ENCODE measurements at places on chromosomes 1 and 21. TPM values are rescaled to one million over a fixed set of nuclear protein-coding genes. Genes with fewer than 3 reads are reported as not detected.
A peak's percentile ranks its signal among the peaks of the same experiment; 100 is the strongest.

The FLG2 gene
- total RNA-seq = 2,165 TPM

The LAMC2 gene
- 29.6 TPM for total RNA-seq

The PDC gene
- total RNA-seq = not detected

The NEXN gene
- total RNA-seq = 0.84 TPM

The LCE1D gene
- 130 TPM for total RNA-seq

DNA sequence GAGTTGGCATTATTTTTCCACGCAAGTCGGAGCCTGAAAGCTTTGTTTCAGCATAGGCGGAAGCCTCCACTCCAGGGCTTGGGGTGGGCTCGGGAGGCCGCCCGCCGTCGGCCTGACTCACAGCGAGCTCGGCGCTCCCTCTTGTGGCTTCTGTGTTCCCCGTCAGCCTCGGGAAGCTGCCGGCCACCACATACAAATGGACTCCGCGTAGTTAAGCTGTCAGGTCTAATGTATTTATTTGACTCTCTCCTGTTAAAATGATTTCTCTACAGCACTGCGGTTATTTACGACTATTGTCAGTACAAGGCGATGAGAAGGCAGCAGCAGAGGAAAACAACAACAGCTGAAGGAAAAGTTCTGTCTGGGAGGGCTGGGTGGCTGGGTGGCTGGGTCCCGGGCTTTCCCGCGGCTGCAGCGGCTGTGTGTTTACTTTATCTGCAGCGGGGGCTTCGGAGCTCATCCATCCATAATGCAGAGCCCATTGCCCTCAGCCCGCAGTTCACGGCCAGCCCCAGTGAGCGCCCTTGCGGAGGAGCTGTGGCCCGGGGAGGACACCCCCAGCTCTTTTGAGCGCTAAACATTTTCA, 375.7 kb upstream of the CAMK1G start:
- peak; percentile 23 for DNase-seq

GRCh38 chr1:67468066-67468718, 38.0 kb upstream of the SERBP1 start:
- DNase-seq = peak; percentile 28

DNA sequence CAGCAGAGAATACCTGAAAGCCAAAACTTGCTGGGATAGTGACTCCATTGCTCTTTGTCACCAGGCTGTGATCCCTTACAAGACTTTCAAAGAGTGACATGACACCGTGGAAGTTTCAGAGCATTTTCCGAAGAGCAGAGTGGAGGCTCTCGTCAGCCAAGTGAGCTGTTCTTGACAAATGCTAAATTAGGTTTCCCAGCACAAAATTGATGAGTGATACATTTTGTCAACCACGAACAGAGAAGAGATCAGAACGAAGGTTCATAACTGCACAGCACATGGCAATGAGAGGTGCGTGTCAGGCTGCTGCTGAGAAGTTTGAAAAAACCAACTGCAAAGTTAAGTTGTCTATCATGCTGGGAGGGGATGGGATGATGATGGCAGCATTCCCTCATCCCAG, 184.4 kb upstream of the C1orf174 start:
- DNase-seq = no peak

DNA sequence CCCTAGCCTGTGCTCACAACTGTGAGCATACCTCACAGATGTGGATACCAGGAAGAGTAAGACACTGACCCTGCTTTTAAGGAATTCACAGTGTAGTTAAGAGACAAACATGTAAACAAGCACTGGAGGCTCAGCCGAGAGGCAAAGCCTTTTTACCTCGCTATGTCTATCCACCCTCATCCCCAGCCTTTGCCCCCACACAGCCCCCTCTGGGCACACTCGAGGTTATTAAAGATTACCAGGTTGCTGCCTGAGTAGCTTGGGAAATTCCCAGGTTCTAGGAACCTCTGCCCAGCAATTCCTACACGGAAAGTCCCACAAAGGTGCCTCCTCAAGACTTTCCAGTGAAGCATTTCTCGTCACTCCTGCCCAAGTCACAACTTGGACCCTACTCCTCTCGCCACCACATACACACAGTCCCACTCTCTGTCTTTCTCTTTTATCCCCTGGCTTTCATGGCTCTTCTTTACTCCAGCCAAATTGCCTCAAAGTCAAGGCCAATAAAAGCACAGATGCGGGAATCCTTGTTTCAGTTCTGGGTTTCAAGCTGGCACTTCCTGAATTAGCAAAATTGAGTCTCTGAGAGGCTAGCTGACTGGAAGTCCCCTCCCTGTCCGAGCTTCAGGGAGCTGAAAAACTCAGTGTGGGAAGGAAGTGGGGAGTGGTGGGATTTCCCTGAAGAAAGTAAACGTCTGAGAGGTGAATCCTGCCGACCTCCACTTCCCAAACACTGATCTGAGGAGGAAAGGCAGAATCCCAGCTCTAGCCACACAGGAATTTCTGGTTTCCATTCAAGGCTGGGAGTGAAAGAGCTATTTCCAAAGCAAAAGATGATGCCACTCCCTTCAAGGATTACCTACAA, 7.6 kb downstream of the DENND2D start:
- DNase-seq = no peak

DNA sequence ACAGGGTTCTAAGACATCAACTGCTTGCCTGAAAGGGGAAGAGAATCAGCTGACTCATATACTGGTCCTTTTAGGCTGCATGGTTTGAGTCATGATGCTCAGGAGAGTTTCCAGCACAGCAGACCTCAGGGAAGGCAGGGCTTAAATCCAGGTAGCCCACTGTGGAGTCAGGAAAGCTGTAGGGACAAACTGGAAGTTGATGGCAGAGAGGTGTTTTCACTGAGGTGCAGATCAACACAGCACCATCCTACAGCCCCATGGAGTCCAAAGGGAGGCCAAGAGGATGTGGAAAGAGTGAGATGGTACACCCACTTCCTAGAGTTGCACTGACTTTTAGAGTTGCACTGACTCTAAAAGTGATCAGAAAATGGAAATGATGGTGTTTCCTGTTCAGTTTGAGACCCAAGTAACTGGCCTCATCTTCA, 252.4 kb upstream of the DUSP10 start:
- no peak for DNase-seq

DNA sequence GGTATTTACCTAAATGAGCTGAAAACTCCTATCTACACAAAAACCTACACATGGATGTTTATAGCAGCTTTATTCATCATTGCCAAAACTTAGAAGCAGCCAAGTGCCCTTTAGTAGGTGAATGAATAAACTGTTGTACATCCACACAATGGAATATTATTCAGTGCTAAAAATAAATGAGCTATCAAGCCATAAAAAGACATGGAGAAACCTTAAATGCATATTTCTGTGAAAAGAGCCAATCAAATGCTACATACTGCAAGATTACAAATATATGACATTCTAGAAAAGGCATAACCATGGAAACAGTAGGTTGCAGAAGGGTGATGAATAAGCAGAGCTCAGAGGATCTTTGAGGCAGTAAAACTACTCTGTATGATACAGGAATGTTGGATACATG, 23.3 kb downstream of the ABCB10 start:
- no peak for DNase-seq

GRCh38 chr1:92910081-92910480, 51.2 kb downstream of the DIPK1A start:
- no peak for DNase-seq

DNA sequence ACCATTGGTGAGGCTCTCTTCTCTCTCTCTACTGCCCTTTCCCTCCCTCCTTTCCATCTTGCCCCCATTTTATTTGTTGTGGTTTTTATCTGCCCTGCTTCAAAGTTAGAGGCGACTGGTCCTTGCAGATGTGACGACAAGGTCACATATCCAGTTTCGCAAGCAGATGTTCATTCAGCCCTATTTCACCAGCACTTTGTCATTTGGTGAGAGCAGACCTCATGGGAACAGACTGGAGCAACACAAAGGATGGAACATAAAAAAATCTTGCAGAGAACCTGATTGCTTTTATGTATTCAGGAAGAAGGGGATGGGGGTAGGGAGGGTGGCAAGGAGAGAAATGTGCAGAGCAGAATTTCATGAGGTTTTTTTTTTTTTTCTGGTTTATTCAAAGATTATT, 84.3 kb downstream of the ELAVL4 start:
- no peak for DNase-seq

DNA sequence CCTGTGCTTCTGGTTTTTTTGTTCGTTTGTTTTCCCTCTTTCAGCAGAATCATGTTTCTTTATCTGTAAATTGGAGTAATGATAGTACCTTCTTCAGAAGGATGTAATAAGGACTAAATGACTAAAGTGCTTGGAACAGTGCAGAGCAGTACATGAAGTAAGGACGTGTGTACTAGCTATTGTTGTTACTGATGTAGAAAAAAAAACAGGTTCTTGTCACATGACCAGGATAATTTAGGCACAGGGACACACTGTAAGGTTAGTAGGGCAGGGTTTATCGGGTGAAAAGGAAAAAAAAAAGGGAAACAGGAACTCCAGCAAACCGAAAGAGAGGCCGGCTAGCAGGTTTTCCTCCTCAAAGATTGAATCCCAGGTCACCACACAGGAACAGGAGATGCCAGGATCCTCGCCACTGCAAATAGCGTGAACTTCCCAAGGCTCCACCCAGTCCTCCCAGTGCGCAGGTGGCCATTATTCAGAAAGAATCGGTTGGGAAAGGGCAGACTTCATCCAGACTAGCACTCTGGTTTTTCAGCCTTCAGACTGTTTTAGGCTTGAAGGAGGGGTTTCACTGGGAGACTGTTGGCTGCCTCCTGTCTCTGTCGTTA, 63.8 kb upstream of the PRRC2C start:
- DNase-seq = no peak

DNA sequence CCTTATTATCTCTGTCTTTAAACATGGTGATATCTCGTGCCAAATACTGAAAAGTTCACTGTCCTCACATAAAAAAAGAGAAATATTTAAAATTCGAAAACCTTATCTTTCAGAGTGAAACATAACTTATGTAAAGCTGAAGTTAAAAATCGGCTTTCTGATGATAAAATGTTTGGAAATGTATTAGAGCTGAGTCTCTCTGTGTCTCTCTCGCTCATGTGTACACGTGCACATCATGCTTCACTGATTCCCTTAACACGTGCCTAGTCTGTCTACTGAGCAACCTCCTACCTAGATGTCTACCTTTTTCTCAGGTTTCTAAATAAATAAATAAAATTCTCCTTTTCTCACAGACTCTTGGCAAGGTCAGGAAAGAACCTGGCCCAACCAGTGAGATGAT, 17.1 kb downstream of the HHIPL2 start:
- DNase-seq = no peak

- DNase-seq = no peak
Measured at GRCh38 chr1:19343617-19344350, 31.7 kb downstream of the SLC66A1 start.

DNA sequence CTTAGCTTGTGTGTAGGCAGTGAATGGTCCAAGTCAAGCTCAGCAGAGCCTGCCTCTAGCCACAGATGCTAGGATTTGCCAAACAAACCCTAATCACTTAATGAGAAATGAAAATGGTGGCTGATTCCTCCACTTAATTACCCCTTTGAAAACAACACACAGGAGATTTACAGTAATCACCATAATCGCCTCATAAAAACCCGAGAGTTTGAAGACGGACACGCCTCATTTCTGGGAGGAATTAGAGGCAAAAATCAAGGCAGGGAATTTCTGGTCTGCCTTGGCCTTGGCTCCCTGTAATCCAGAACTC, 16.3 kb upstream of the FOXE3 start:
- DNase-seq = no peak

DNA sequence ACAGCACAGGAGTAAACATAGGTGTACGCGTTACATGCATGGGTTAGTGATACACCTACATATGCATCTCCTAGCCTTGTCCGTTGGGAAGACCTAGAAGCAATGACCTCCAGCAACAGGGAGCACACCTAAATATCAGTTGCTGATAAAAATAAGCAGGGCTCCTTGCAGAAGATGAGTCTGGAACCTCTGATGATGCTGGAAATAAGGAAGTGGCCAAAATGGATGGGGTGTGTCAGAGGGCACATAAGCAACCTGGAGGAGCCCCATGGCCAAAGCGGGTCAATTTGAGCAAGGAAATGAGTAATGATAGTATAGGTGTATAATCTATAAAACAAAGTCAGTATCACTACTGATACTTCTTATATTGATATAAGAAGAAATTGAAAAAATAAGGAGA, 13.7 kb downstream of the ADARB1 start:
- DNase-seq = no peak

GRCh38 chr21:42581336-42581992, 67.8 kb downstream of the SLC37A1 start:
- DNase-seq = peak; percentile 36

- DNase-seq = no peak
Measured at GRCh38 chr1:46315669-46316403, 12.3 kb downstream of the UQCRH start.

DNA sequence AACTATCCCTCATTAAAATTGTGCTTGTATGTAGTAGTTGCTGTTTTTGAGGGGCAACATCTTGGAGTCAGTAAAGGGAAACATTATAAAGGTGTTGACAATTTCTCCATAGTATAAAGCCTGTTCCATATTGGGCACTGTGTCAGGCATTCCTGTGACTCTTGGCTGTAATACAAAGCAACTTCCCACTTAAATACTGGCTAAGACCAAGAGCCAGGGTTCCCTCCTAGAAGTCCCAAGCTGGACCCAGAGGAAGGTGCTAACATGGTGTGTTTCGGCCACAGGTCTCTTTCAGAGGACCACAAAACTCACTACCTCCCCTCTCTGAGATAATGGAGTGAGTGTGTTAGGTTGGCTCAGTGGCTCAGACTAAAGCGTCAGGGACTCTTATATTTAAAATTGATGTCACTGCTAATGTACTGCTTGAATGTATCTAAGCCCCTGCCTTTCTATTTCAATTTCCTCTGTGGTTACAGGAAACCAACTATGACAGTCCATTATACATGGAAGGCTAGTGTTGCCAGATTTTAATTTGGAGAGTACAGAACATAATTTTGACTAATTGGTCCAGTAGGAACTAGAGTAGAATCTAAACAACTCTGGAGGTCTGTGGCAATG, 74.7 kb upstream of the RGL1 start:
- no peak for DNase-seq

DNA sequence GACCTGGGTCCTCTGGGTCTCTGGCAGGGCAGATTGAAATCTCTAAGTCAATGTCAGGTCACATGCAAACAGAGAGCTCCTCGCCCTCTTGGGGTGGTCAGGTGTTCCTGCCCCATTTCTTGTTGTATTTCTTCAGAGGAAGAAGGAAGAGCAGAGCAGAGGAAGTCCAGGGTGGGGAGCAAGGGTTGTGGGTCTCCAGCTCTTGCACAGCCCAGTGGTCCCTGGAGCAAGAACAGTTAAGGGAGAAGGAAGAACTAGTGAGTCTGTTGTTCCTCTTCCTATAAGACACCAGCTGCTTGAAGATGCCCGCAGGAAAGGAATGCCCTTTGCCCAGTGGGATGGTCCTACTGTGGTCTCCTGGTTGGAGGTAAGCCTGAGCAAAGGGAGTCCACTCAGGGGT, 26.3 kb downstream of the MYOG start:
- no peak for DNase-seq

DNA sequence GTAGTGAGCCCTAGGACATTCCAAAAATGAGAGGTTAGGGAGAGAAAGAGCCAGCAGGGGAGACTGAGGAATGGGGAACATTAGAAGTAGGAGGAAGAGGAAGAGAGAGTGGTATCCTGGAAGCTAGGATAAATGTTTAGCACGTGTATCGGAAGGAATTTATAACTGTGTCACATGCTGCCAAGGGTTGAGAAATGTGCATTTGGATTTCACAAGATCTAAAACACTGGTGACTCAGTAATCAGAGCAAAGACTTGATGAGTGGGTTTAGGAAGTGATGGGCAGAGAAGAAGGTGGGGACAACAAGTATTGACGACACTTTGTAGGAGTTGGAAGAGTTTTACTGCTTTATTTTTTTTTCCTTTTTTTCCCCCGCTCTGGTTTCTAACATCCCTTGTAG, 193.9 kb downstream of the FMN2 start:
- DNase-seq = no peak

- DNase-seq = no peak
Measured at GRCh38 chr1:220338759-220339158, 66.5 kb upstream of the RAB3GAP2 start.

GRCh38 chr21:32140151-32140550, 138.7 kb downstream of the MIS18A start:
- DNase-seq = no peak
